Placental pericyte (primary cell): ENCODE measurements at places on chromosomes 3 and 15. TPM values are rescaled to one million over a fixed set of nuclear protein-coding genes. Genes with fewer than 3 reads are reported as not detected.

Gene HYAL3
- total RNA-seq, result 1.8 and 2.4 TPM in 2 replicates

Gene TYRO3
- 7.7 and 13.6 TPM in 2 replicates for total RNA-seq

Gene DUOX1
- under 0.01 TPM in 1 of 2 replicates, not detected in the other for total RNA-seq

Gene SCN11A
- total RNA-seq, result under 0.01 TPM in 2 replicates

Gene EXD1
- total RNA-seq, result not detected in 2 replicates

Gene PLSCR1
- 42.5 and 54.7 TPM in 2 replicates for total RNA-seq

Gene TNNC1
- total RNA-seq, result 2.0 TPM in 1 of 2 replicates, not detected in the other

Gene ZNF621
- 19.7 and 23.6 TPM in 2 replicates for total RNA-seq

Gene LSMEM2
- not detected in 2 replicates for total RNA-seq

Gene TTLL13
- total RNA-seq, result not detected in 2 replicates

Gene HMCES
- total RNA-seq, result 20.9 and 22.8 TPM in 2 replicates

Gene PROK2
- not detected in 2 replicates for total RNA-seq

Gene PLAAT1
- not detected in 2 replicates for total RNA-seq

Gene LRRC49
- total RNA-seq, result 11.5 and 33.0 TPM in 2 replicates

Gene LRRC2
- 1.4 and 6.6 TPM in 2 replicates for total RNA-seq

Gene PIK3CA
- 26.9 and 34.8 TPM in 2 replicates for total RNA-seq

Gene MEX3B
- 2.4 and 9.6 TPM in 2 replicates for total RNA-seq

Gene GOLGA8J
- total RNA-seq, result not detected in 2 replicates

Gene ITGB5
- 247 and 383 TPM in 2 replicates for total RNA-seq

Gene AZI2
- total RNA-seq, result 53.5 and 183 TPM in 2 replicates

Gene CCR2
- not detected in 2 replicates for total RNA-seq

Gene RTP3
- total RNA-seq, result not detected in 2 replicates

Gene AP4E1
- 16.4 and 21.9 TPM in 2 replicates for total RNA-seq

Gene UQCRC1
- total RNA-seq, result 448 and 544 TPM in 2 replicates

Gene CD96
- under 0.01 TPM in 1 of 2 replicates, not detected in the other for total RNA-seq

Gene PPM1L
- total RNA-seq, result 0.66 and 2.7 TPM in 2 replicates

Gene ZKSCAN7
- 4.6 and 5.0 TPM in 2 replicates for total RNA-seq

Gene CTNNB1
- total RNA-seq, result 766 and 1,077 TPM in 2 replicates

Gene KIF7
- 12.7 and 12.9 TPM in 2 replicates for total RNA-seq
